ENCODE measurements at places on chromosomes 1 and 21.
A peak's percentile ranks its signal among the peaks of the same experiment; 100 is the strongest.

DNA sequence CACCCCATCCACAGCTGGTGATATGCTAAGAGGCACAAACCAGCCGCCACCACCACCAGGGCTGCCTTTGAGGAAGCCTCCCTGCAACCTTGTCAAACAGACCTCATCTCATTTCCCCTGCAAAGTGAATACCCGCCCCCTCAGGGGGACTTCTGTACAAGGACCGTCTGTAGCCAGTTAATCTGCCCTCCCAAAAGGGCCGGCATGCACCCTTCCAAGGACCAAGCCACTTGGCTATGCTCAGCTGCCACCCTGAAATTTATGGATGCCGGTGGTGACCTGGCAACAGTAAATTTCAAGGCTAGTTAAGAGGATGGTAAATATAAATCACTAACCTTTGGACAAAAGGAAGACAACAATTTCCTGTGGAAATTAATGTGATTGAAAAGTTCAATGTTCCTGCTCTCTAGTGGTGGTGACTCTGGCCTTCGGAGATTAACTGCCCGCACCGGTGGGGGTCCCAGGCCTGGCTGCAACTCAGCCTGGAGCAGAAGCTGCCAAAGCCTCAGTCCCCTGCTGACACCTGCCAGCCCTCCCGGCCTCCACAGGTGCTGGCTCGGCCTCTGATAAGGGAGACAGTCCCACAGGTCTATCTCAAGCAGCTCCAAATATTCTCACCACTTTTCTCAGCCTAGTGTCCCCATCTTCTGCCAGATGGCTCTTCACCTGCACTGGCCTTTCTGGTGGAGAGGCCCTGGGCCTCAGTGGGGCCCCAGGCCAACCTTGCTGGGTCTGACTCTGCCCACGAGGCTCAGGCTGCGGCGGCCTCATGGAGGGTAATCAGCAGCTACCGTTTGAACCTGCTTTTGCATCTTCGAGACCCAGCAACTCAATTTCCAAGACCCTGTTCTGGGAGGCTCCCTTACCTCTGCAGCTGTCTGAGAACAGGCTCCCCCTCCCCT is 12.2 kb downstream of the TMEM53 start:
- no peak for DNase-seq

DNA sequence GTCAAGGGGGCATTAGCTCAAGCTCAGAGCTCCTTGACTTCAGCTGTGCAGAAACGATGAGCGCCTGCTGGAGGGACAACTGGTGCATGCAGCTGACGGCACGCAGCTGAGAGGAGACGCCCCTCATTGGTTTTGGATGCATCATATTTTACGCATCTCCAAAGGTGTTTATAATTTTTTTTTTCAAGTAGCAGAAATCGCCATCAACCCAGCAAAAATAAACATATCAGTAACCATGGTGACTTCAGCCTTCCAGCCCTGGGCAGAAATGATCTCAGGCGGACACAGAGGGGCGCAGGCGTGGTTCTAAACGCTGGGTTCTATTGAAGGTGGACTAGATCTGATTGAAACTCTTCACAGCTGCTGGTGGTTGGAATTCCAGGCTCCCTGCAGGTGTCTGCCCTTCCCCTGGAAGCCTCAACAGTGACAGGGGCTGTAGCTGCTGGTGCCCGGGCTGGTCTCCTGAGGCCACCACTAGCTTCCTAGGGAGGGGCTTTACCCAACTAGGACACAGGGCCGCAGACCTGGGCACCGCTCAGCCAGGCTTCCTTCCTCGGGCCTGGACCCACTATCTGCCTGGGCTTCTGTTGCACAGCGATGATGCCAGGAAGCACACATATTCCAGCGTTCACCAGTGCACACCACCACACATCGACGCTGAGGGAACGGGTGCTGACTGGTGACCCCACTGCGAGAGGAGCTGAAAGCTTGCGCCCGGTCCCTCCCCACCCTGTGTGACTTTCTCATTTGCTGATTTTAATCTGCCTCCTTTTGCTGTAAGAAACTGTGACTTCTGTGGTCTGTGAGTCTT is 63.7 kb upstream of the ABCG1 start:
- no peak for DNase-seq

- DNase-seq, result no peak
Measured at GRCh38 chr1:10857687-10858086, 61.2 kb upstream of the CASZ1 start.

GRCh38 chr1:162689745-162690671 is 57.7 kb downstream of the DDR2 start:
- DNase-seq, result no peak

DNA sequence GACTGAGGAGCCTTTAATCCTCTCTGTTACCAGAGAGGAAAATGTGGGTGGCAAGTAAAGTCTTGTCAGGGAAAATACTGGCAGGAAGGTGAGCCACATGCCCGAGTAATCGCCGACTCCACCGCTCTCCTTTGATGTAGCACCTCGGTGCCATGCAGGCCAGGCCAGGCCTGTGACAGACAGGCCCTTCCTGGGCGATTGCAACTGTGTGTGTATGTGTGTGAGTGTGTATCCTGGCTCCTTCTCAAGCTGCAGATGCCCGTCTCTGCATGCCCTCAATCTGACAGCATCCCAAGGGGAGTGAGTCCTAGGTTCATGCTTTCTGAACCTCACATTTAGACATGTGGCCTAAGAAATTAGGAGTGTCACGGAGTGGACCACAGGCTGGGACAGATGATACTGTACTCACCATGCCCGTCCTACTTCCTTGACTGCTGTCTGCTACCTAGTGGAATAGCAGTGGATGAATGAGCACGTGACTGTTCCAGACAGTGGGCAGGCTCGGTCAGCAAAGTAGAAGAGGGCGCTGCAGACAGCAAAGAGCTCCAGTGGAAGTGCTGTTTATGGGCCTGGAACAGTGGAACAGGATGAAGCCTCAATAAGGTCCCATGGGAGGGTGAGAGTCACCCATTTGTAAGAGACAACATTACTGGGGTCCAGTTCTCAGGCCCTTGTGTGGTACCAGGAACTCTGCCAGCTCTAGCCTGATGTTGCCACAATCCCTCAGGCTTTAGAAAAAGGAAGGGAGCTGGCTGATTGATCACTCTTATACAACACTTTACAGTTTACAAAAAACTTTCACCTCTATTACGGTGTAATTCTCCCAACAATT is 25.3 kb downstream of the SERTAD4 start:
- no peak for DNase-seq

DNA sequence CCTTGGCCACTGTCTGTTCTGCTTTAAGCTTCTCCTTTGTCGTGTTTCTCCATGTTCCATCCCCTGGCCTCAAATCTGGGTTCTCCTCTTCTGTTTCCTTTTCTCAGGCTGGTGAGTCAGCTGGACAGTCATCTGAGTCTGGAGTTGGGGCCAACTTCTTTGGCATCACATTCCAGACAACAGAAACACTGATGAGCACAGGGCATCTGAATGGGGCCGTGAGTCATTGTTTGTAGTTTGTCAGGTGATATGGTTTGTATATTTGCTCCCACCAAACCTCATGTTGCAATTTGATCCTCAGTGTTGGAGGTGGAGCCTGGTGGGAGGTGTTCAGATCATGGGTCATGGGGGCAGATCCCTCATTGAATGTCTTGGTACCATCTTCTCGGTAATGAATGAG is 14.3 kb upstream of the OLIG2 start:
- no peak for DNase-seq

DNA sequence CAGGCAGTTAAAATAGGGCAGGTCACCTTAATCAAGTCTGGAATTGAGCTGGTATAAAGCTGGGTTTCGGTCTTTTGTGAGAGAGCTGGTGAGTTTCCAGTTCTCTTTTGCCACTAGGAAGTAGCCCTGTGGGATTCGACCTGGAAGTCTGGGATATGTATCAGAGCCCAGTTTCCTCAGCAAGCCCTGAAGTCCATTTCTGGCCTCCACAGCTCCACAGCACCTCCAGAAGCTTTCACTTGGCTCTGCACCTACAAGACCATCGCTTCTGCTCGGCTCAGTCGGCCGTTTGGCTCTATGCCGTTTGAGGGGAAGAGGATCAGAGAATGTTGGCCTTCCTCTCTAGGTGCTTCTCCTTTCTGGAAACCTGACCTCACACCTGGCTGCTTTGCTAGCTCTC is 148.0 kb downstream of the GALNT2 start:
- DNase-seq, result no peak

DNA sequence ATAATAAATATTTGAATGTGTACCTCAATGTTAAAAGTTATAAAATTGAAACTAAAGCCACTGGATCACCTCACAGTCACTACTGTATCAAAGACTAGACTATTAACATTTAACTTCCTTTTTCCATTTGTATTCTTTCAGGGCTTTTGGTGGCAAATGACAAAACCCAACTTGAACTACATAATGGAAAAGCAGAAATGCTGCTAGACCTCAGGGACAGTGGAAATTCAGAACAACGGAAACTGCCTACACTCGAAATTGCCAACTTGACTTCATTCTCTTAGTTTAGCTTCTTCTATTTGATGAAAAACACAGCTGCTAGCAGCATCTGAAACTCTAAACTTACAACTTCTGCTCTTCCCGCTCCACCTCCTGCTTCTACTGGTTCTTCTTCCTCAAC is 34.9 kb upstream of the NTNG1 start:
- no peak for DNase-seq

- no peak for DNase-seq
Measured at GRCh38 chr1:20356850-20357459, 66.3 kb downstream of the VWA5B1 start.

GRCh38 chr1:202009326-202010179 is 834 bp upstream of the ELF3 start:
- DNase-seq, result peak; percentile 29

GRCh38 chr1:153849487-153850185 is 73.1 kb downstream of the GATAD2B start:
- no peak for DNase-seq

- DNase-seq, result no peak
Measured at GRCh38 chr21:29149808-29150425, 19.5 kb downstream of the MAP3K7CL start.

DNA sequence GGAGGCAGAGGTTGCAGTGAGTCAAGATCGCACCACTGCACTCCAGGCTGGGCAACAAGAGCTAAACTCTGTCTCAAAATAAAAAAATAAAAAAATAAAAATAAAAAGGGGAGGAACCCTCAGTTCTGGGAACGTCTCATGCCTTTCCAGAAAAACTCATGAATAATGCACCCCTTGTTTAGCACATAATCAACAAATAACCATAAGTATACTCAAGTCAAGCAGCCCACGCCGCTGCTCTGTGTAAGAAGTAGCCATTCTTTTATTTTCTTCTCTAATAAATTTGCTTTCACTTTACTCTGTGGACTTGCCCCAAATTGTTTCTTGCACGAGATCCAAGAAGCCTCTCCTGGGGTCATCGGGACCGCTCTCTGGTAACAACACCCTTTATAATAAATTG is 14.5 kb upstream of the ACTA1 start:
- no peak for DNase-seq

DNA sequence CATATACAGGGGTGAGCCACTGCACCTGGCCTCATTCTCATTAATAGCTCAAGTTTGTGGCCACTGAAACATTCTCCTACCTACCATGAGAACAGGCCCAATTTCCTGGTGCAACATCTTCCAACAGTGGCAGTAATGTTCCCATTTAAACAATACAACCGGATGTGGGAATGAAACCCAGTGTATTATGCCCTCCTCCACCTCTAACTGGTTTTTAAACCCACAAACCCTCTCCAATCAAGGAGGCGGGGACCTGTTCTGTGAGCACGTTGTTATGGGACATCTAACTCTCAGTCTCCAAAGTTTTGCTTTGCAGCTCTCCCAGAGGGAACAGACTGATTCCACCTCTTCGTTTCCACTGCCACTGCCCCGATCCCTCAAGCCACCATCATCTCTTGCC is 2.6 kb downstream of the CTNNBIP1 start:
- DNase-seq, result no peak

- no peak for DNase-seq
Measured at GRCh38 chr1:209403921-209404320, 179.6 kb upstream of the CAMK1G start.

DNA sequence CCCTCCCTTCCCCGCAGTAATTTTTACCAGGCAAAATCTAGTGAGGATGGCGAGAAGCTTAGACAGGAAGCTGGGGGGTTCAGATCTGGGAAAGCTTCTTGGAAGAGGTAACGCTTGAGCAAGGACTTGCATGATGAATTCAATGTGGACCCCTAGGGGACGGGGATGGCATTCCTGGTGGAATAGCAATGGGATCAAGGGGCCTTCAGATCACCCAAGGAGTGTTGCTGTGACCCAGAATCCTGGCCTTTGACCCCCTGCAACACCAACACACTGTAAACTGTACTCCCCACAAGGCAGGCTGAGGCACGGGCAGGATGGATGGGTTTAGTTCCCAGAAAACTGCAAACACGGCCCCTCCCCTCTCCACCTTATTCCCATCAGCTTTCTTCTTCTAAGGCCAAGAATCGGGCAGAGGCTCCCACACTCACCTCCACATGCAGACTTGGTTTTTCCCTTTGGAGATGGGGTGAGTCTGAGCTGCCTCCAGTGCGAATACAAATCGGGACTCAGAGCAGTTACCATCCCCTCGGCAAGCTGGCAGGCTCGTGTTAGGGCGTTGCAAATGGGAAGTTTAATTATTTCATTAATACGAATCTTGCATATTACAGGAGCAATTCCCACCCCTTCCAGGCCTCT is 20.1 kb downstream of the DISP3 start:
- no peak for DNase-seq

DNA sequence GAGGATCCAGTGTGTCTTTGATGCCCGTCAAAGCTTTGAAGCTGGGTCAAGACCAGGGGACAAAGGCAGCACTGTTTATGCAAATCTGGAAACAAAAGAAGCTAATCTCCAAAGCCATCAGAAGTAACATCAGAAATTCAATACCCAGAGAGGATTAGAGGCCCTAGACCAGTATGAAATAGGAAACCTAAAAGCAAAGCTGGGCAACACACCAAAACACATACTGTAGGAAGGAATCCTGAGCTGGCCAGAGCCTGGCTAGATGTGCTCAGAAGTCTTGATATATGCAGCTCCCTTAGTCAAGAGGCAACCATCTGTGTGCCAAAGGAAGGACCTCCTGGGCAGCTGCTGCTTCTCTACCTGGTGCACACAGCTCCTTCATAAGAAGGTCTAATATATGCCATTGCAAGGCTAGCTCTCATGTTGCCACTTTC is 12.3 kb downstream of the COLGALT2 start:
- no peak for DNase-seq

- no peak for DNase-seq
Measured at GRCh38 chr1:11790880-11791715, 14.7 kb downstream of the MTHFR start.

GRCh38 chr1:85356130-85356529 is 79.7 kb upstream of the BCL10 start:
- no peak for DNase-seq

GRCh38 chr1:54986025-54986424 is 5.6 kb downstream of the TMEM61 start:
- no peak for DNase-seq

- no peak for DNase-seq
Measured at GRCh38 chr1:22124592-22125229, 18.2 kb downstream of the WNT4 start.

GRCh38 chr21:36910581-36911307 is 55.7 kb downstream of the HLCS start:
- no peak for DNase-seq

- no peak for DNase-seq
Measured at GRCh38 chr21:42734323-42734971, 81.0 kb downstream of the PDE9A start.

DNA sequence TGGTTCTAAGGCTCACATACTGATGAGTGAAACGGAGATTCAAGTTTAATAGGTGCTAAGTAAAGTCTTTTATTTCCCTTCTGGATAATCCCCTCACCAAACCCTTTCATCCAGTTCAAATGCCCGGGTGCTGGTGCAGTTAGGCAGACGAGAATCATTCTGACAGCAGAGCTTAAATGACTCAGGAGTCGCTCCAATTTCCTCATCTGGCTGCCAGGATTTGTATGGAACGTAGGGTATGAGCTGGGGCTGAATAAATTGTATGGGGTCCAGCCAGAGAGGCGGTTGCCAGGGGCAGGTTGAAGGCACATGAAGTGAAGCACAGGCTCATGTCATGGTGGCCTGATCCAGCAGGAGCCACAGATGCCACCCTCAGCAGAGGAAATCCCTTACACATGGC is 76.0 kb downstream of the PAPPA2 start:
- DNase-seq, result no peak

Measured in activated CD8-positive, alpha-beta memory T cell treated with anti-CD3 and anti-CD28 coated beads for 4 hours (primary cell).